Activated CD8-positive, alpha-beta memory T cell treated with anti-CD3 and anti-CD28 coated beads, Interleukin-2, amount 50 U/mL, for 4 hours (primary cell): ENCODE measurements at places on chromosomes 4 and X.
A peak's percentile ranks its signal among the peaks of the same experiment; 100 is the strongest.

DNA sequence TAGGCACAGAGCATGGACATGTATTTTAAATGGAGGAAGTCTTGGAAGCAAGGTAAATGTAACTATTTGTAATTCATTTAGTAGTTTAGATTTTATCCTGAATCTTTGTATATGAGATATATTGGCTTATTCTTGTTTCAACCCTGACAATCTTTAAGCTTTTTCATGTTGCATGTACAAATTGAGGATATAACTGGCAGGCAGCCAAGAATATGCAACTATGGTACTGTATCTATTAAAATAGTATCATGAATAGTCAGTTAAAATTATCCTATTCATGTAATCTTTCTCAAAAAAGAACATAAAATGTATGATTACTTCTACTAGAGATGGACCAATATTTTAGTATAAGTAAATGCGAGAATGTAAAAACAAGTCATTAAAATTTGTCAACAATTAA is 1141.5 kb downstream of the PCDH18 start:
- DNase-seq = no peak

GRCh38 chr4:100362366-100362765 is 155.5 kb downstream of the EMCN start:
- no peak for DNase-seq

DNA sequence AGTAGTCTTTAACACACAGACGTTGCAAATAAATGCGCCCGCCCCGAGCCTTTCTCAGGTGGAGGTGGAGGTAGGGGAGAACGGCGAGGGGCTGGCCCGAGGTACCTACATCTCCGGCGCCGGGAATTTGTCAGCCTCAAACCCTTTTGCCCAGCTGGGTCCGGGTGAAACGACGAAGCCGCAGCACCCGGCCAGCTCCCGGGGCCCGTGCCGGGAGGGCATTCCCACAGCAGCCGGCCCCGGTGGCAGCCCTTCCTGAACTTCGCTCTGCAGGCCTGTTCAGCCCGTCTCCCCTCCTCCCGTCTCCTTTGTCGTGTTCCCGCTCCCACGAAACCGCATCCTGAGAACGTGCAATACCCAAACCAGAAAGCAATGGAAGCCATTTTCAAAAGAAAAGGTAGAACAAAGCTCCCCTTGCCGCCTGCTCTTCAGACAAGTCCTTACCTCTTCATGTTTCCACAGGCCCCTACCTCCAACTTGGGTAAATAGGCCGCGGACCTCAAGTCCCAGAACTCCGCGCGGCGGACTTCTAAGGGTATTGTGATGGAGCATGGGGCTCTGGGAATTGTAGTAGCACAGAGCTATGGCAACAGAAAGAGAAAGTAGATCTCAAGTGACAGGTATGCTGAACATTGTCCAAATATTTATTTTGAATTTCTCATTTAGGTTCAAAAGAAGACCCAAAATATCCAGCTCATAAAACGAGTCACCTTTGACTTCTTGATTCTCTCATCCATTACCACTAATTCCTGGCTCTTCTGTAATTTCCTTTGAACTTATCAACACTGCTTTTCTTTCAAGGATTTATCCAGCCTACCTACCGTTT is at the start of gene RBM41:
RBM41 (minus strand) TSS at position 501 of the 826 bp plus-strand sequence; CDS start at position 452, 49 bp downstream.
- DNase-seq = peak; percentile 65

DNA sequence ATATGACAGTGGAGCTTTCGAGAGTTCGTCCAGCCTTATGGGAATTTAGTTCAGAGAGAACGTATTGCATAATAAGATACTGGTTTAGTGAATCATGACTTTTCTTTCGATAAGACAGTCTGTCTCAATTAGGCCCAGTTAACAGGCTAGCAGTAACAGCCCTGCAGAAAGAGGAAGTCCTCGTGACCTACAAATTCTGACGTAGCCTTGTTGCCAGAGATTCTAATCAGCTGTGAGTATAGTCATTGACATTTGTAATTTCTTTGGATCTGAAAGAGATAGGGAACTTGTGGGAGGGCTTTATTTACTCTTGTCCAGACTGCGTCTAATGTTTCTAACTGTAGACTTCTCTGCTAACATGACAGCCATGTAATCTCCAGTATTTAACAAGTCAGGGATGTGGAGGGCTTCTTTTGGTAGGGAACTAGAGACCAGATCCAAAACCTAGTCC is 15.8 kb downstream of the ART3 start:
- no peak for DNase-seq

DNA sequence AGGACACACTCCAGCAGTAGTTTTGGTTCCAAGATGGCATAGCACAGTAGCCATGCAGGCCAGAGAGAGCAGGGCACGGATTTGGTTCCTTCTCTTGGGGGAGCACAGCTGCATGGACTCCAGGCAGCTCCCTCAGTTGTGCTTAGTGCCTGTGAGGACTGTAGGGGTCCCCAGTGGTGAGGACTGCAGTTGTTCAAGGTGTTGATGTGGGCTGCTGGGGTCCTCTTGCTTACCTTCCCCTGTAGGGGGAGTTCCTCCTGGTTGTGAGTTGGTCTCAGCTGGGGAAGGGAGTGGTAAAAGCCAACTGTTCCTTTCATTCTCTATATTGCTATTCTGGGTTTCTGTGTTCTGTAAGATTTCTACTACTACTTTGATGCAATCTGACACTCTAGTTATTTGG is 606.5 kb downstream of the MAGEB5 start:
- DNase-seq = no peak

GRCh38 chr4:183831026-183831446 is 74.1 kb upstream of the STOX2 start:
- no peak for DNase-seq

- no peak for DNase-seq
Observed at GRCh38 chrX:42119076-42119475, 195.7 kb upstream of the CASK start.

- DNase-seq = peak; percentile 79
Observed at GRCh38 chrX:120468825-120469525, at the start of gene LAMP2. Gene LAMP2, minus strand, starts transcription at chrX:120469296. Its CDS starts 127 bp downstream, at chrX:120469169.

DNA sequence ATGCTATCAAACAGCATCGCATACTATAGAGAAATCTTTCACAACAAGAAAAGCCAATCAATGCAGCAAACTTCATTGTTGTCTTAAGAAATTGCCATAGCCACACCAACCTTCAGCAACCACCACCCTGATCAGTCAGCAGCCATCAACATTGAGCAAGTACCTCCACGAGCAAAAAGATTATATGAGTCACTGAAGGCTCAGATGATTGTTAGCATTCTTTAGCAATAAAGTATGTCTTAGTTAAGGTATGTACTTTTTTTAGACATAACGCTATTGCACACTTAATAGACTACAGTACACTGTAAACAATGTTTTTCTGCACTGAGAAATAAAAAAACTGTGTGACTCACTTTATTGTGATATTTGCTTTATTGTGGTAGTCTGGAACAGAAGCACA is 37.8 kb upstream of the FUNDC1 start:
- no peak for DNase-seq

- DNase-seq = no peak
Observed at GRCh38 chr4:129394635-129395034, 298.7 kb downstream of the C4orf33 start.

GRCh38 chr4:105106426-105106825 is 40.2 kb upstream of the TET2 start:
- no peak for DNase-seq

- no peak for DNase-seq
Observed at GRCh38 chrX:6968231-6968630, 179.3 kb upstream of the STS start.

DNA sequence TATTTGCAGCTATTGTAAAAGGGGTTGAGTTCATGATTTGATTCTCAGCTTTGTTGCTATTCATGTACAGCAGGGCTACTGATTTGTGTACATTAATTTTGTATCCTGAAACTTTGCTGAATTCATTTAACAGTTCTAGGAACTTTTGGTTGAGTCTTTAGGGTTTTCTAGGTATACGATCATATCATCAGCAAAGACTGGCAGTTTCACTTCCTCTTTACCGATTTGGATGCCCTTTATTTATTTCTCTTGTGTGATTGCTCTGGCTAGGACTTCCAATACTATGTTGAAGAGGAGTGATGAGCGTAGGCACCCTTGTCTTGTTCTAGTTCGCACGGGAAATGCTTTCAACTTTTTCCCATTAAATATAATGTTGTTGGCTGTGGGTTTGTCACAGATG is 48.1 kb downstream of the NPY1R start:
- DNase-seq = no peak

GRCh38 chr4:127632420-127633403 is at the start of gene INTU:
Gene INTU, plus strand, starts transcription at chr4:127632957. Its CDS starts 78 bp downstream, at chr4:127633035.
- DNase-seq = no peak

DNA sequence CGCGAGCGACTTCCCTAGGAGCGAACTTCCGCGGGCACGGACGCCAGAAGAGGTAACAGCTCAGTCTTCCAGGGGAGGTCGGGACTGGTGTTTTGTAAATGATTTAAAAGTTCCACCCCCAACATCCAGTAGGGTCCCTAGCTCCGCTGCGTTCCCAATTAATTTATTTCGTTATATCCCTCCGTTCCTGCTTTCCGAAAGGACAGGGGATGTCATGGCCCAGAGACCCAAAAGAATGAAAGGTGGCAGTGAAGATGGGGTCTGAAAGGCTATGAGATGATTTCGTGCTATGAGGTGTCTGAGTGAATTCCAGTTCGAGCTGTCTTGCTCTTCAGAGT is 373 bp upstream of the SMIM43 start:
- no peak for DNase-seq

GRCh38 chr4:90572996-90573395 is 445.8 kb downstream of the CCSER1 start:
- no peak for DNase-seq

DNA sequence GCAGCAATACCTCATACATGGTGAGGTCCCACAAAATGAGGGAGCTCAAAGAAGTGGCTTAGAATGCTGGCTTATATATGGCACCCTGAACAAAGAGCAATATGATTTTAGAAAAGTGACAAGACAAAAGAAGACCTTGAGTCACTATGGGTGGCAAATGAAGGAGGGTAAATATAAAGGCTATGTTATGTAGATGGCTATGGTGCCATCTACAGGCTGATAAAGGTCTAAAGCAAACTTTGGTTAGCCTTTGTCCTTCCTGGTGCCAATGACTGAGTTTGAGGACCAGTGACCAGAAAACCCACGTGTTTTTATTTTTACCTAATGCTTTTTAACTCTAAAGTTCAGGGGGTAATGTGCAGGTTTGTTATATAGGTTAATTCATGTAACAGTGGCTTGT is 151.8 kb downstream of the CCNG2 start:
- no peak for DNase-seq

GRCh38 chr4:82528868-82529267 is 32.9 kb downstream of the TMEM150C start:
- DNase-seq = no peak

DNA sequence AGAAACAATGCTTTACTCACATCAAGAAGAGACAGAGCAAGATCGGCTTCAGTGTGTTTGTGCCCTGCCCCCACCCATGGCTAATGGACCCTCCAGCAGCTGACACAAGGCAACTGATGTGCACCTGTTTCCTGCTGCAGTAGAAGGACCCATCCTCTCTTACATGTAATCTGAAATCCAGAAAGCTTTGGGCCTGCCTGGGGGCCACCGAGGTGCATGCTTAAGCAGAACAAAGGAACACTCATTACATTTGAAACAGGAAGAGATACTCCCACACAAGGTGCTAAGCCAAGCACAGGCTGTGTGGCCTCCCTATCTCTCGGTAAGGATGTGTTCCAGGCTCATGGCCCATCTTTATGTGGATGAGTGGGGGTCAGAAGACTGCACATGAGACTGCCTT is 338.0 kb downstream of the SPOCK3 start:
- no peak for DNase-seq

GRCh38 chrX:153578889-153579288 is 20.1 kb downstream of the CCNQ start:
- DNase-seq = no peak

- DNase-seq = no peak
Observed at GRCh38 chr4:181127171-181127570, 1116.0 kb upstream of the TENM3 start.

DNA sequence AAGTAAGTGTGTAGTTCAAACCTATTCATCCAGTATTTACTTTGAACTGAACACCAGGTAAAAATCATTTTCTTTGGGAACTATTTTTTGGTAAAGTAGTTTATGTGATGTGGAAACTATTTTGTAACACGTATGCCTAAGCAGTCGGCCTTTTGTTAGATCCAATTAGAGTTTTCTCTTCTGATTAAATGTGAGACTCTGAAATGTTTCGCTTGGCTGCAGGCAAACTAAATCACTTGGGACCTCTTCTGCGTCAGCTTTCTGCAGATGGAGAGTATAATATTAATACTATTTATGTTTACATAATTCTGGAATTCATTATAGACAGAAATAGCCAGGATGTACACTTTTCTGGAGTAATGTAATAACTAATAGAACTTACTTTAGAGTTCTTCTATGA is 46.9 kb downstream of the BMPR1B start:
- DNase-seq = no peak

DNA sequence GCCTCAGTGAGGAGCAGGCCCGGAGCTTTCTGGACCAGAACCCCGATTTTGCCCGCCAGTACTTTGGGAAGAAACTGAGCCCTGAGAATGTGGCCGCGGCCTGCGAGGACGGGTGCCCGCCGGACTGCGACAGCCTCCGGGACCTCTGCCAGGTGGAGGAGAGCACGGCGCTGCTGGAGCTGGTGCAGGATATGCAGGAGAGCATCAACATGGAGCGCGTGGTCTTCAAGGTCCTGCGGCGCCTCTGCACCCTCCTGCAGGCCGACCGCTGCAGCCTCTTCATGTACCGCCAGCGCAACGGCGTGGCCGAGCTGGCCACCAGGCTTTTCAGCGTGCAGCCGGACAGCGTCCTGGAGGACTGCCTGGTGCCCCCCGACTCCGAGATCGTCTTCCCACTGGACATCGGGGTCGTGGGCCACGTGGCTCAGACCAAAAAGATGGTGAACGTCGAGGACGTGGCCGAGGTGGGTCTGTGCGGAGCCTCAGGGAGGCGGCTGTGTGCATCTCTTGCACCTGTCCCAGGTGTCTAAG is 323 bp downstream of the PDE6B start:
- no peak for DNase-seq

DNA sequence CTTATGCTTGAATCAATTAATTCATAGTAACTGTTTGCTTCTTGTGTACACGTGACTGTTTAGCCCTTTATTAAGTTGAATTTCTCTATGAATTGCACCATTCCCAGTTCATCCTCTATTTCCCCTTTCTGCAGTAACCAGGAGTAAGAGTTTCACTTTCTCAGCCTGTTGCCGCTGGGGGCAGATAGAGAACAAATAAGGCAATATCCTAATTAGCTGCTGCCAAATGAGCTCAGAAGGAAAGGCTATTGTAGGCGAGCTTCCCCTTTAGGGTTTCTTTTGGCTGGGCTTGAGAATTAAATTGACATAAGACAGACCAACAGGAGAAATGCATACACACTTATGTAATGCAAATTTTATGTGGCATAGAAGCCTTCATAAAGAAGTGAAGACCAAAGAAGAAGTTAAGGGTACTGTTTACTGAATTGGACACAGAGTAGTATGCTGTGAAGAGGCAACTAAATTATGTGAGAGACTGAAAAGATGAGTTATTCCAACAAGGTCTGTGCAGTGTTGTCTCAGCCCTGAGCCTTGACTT is 1594.7 kb downstream of the TECRL start:
- no peak for DNase-seq

GRCh38 chrX:1244164-1245076 is 24.2 kb upstream of the CSF2RA start:
- DNase-seq = no peak

GRCh38 chr4:79083406-79084010 is 144.3 kb upstream of the PAQR3 start:
- no peak for DNase-seq

- peak; percentile 12 for DNase-seq
Observed at GRCh38 chr4:2253160-2254084, 8.5 kb downstream of the MXD4 start.
